SJSA1 (cell line): ENCODE measurements at places on chromosomes 2 and 18. TPM values are rescaled to one million over a fixed set of nuclear protein-coding genes. Genes with fewer than 3 reads are reported as not detected.

The RIT2 gene
- total RNA-seq = not detected in 2 replicates

GRCh38 chr2:149023091-149023490, 15.4 kb upstream of the LYPD6B start:
- no peak for DNase-seq

DNA sequence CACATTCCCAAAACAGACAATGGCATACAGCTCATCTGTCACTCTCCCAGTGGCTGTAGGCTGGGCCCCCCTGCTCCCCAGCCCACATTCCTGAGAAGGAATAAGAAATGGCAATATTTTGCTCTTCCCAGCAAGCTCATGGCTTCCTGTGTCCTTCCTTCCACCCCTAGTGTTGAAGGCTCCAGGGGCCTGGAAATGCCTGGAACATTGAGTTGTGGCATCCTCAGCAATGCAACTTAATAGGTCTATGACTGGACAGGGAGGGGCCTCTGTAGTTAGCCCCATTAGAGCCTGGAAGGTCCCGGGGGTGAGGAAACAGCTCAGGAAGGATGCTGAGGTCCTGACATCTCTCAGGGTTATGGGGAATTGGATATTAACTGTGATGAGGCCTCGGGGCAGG, 3.3 kb downstream of the KIF3C start:
- no peak for DNase-seq

The TEX44 gene
- not detected in 2 replicates for total RNA-seq

DNA sequence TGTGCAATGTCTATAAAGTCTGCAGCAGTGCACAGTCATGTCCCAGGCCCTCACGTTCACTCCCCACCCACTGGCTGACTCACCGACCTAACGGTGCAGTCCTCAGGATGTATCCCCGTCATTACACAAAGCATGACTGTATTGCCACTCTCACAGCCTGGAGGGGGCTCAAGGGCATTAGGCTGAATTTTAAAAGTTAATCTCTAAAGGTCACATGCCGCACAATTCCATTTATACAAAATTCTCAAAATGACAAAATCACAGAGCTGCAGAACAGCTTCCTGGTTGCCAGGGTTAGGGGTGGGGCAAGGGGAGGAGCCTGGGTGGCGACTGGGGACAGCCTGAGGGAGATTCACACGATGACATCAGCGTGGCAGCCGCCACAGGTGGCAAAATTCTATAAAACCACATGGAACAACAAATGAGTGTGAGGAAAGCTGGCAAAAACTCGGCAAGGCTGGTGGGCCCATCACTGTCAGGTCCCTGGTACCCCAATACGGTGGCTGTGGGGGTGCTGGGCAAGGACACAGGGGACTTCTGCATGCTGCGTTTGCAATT, 97.6 kb downstream of the NDUFA10 start:
- peak; percentile 64 for DNase-seq
